ENCODE measurements at places on chromosomes 16 and 17.

DNA sequence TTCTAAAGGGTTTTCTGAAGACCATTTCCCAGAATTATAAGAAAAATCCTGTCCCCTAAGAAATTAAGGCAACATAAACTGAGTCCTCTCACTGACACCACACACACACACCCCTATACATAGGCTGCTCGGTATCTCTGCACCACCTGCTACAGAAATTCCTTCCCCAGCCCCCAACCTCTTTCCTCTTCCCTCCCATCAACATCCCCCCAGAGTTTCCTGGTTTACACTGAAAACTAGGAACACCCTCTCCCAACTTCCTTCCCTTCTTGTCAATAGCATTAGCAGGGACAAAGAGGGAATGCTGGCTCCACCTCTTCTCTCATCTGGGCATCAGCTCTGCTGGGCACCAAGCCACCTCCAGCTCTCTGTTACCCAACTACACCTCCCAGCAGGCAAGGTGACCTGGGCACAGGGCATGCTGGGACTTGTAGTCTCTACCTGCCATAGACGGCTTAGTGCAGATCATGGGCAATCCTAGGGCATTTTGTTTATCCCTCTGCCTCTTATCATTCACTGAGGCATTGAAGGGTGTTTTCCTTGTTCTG lies 15.7 kb downstream of the CAVIN1 start:
- DNase-seq = peak; percentile 60

- no peak for DNase-seq
Measured at GRCh38 chr16:65775829-65776228, 590.7 kb upstream of the CDH5 start.

DNA sequence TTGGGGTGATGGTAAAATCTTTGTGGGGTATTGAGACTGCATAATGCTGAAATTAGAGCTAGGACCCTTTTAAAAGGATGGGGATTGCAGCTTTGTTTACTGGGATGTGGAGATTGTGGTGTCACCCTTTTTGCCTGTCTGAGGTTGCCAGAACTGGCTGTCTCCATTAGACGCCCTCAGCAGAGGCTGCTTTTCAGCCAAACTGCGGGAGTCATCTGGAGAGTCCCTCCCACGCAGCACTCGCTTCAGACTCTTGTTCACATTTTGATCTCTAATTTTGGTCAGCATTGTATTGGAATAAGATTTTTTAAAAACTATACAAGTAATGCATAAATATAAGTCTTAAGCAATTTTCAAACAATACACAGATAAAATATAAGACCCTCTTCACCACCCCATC lies 27.9 kb upstream of the JPT2 start:
- DNase-seq = no peak

DNA sequence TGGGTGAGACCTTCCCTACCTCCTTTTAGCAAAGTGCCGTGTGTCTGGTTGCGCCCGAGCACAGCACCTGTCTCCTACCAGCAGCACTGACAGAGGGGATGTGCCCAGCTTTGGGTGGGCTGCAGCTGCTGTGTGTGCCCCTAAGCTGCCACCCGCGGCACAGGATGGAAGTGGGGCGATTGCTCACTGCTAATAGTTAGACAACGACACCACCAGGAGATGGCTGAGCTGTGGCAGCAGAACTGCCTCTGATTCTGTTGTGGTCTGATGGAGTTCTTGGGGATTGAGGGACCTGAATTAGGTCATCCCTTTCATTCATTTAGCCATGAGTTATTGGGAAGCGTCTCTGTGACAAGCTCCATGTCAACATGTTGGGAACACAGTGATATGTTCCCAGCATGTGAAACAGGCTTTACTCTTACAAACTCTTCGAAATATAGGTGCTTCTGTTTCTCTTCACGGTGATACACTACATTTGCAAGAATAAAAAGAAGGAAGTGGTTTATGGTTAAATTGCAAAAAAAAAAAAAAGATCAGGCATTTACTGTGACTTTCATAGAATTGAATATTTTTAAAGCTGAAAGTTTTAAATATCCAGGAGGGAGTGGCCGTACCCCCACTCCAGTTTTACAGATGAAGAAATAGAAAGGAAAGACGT lies 184.4 kb downstream of the MAF start:
- DNase-seq = no peak

- DNase-seq = no peak
Measured at GRCh38 chr16:22353933-22354541, 20.4 kb downstream of the CDR2 start.

DNA sequence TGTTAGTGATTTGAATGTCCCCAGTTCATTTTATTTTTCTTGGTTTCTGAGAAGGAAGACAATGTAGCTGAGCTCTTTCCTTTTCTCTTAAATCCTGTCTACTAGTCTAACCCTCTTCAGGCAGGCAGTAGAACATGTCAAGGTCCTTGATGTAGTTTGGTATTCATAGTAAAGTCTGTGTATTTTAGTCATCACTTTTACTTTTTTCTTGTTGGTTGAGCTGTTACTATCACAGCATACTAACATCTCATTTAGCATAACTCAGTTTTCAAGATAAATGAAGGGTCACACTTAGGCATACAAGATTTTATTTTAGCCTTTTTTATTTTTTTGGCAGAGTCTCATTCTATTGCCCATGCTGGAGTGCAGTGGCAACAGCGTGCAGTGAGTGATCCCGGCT lies 70.5 kb downstream of the KPNA2 start:
- no peak for DNase-seq
